ENCODE measurements at places on chromosomes 2 and 18. TPM values are rescaled to one million over a fixed set of nuclear protein-coding genes. Genes with fewer than 3 reads are reported as not detected.

The UGT1A5 gene
- total RNA-seq: 3.1 TPM

The MYO5B gene
- total RNA-seq: 29.3 TPM

The RAB6C gene
- not detected for total RNA-seq

The TWIST2 gene
- total RNA-seq: not detected

The LOXHD1 gene
- not detected for total RNA-seq

The CXCR4 gene
- 4.9 TPM for total RNA-seq

The ANAPC1 gene
- 97.6 TPM for total RNA-seq

The KCNIP3 gene
- total RNA-seq: 1.1 TPM

The PUS10 gene
- total RNA-seq: 1.3 TPM

The SSB gene
- 77.5 TPM for total RNA-seq

The FSIP2 gene
- 0.21 TPM for total RNA-seq

The TRIM43 gene
- total RNA-seq: not detected

The PIK3C3 gene
- total RNA-seq: 11.4 TPM

The METAP1D gene
- 6.2 TPM for total RNA-seq

The SCRN3 gene
- 3.2 TPM for total RNA-seq

The LBX2 gene
- 4.8 TPM for total RNA-seq

The HOXD9 gene
- total RNA-seq: not detected

Data from HT-29 (cell line).